ENCODE measurements at places on chromosomes 1 and 21. TPM values are rescaled to one million over a fixed set of nuclear protein-coding genes. Genes with fewer than 3 reads are reported as not detected.
A peak's percentile ranks its signal among the peaks of the same experiment; 100 is the strongest.

DNA sequence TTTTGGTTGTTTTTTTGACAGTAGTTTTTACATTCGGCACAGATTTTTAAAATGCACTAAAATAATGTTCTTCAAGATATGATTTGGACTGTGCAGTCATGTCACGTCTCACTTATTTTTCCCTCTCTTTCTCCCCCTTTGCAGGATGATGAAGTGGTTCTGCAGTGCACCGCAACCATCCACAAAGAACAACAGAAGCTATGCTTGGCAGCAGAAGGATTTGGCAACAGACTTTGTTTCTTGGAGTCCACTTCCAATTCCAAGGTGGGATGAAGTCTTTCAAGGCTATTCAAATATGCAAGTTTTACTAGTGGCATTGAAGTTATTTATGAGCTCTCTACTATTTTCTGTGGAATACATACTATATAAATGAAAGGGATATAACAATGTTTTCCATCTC lies 228.4 kb downstream of the RYR2 start:
- H3K36me3 ChIP-seq = no peaks in the 10 kb centered on the region
- H3K4me1 ChIP-seq = no peaks in the 10 kb centered on the region
- no peaks in the 10 kb centered on the region for H3K27me3 ChIP-seq
- no peak overlapping the region for H3K27ac ChIP-seq

DNA sequence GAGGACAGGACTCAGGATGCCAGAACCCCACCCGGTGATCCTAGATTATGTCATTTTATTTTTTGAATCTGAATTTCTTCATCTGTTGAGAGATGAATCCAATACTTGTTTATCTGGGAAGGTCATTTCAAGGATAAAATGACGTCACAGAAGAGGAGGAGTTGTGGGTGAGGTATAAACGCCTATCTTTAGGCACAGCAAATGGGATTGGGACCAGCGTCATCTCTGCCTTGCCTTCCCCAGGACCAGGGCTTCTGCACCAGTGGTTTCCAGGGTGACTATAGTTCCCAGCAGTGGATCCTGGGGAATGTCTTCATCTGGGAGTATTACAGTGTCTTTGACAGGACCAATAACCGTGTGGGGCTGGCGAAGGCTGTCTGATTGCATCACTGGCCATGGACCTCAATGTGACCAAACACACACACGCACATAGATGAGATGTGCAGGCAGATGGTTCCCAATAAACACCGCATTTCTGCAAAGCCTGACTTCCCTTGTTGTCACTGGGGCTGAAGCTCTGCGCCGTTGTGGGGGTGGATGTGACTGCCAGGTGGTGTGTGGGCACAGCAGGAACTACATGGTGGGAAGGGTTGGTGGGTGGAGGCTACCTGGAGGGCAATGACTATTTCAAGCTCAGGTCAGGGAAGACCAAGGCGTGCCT lies 28.1 kb downstream of the KCNA10 start:
- H3K4me1 ChIP-seq = peaks cover 10% of the 10 kb centered on the region
- no peak for DNase-seq
- H3K27ac ChIP-seq = no peak overlapping the region
- no peak overlapping the region for H3K4me3 ChIP-seq

GRCh38 chr1:178060789-178061556 lies 32.9 kb upstream of the RASAL2 start:
- DNase-seq = peak; percentile 63
- no peaks in the 10 kb centered on the region for H3K27me3 ChIP-seq
- H3K36me3 ChIP-seq = no peaks in the 10 kb centered on the region
- H3K27ac ChIP-seq = no peak overlapping the region
- peaks cover 26% of the 10 kb centered on the region for H3K4me1 ChIP-seq

- peaks cover 3% of the 10 kb centered on the region for H3K27me3 ChIP-seq
- H3K36me3 ChIP-seq = no peaks in the 10 kb centered on the region
- H3K4me1 ChIP-seq = no peaks in the 10 kb centered on the region
- no peak overlapping the region for H3K27ac ChIP-seq
- H3K4me3 ChIP-seq = no peak overlapping the region
Measured at GRCh38 chr1:240693036-240693435, 81.1 kb upstream of the GREM2 start.

- no peak overlapping the region for H3K27ac ChIP-seq
- peaks cover 11% of the 10 kb centered on the region for H3K4me1 ChIP-seq
- DNase-seq = no peak
- H3K36me3 ChIP-seq = peaks cover 6% of the 10 kb centered on the region
- H3K27me3 ChIP-seq = no peaks in the 10 kb centered on the region
Measured at GRCh38 chr21:42703136-42703908, 49.9 kb downstream of the PDE9A start.

IL22RA1 gene
- total RNA-seq = 0.24 TPM

DPT gene
- not detected for total RNA-seq

GRCh38 chr1:230464671-230465070 lies 38.5 kb upstream of the PGBD5 start:
- no peaks in the 10 kb centered on the region for H3K4me1 ChIP-seq
- no peak overlapping the region for H3K4me3 ChIP-seq
- peaks cover 27% of the 10 kb centered on the region for H3K27me3 ChIP-seq
- no peak overlapping the region for H3K27ac ChIP-seq
- H3K36me3 ChIP-seq = no peaks in the 10 kb centered on the region

NRDC gene
- total RNA-seq = 1,009 TPM

DNA sequence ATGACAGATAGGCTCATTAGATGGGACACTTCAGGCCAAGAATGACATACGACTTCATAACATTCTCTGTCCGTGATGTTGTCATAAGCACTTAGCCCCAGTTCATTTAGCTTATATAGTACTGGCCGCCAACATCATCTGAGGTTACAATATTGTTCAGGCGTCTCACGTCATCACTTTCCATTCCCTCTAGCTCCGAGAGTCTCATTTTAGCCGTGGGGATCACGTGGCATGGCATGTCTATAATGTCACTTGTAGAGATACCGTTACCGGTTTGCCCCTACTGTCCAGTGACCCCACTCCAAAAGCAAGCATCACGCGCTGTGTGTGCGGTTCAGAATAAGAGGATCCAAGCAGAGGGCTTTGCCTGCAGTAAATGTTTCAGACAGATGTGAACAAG lies 34.6 kb upstream of the HEATR1 start:
- H3K27me3 ChIP-seq = no peaks in the 10 kb centered on the region
- DNase-seq = no peak
- no peak overlapping the region for H3K27ac ChIP-seq
- H3K4me3 ChIP-seq = no peak overlapping the region

DNA sequence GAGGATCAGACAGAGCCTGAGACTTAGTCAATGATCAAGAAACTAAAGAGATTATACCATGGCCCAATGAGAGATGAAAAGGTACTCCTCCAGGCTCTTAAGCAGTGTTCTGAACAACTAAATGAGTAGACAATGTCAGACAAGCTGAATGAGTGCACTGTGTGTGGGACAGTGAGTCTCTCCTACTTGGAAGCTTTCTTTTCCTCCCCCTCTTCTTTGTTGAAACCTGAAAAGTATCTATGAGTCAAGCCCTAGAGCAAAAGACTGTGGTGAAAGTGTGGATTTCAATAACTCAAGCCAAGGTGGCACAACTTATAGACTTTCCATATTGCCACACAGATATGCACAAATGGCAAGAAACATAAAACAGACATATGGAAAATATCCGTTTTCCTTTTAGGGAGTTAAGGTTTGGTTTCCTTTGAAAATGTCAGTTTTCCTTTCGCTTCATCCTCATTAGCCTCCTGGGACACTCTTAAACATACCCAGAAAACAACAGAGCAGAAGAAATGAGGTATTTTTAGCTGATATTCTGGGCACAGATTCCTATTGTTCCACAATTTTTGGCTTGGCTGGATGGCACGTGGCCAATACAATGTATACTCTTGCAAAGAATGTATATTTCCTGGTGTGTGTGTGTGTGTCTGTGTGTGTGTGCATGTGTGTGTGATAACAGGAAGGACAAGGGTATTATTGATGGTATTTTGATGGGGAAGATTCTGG lies 96.6 kb downstream of the LMX1A start:
- H3K4me3 ChIP-seq = no peak overlapping the region
- no peak for DNase-seq
- no peak overlapping the region for H3K27ac ChIP-seq
- H3K36me3 ChIP-seq = no peaks in the 10 kb centered on the region
- H3K27me3 ChIP-seq = no peaks in the 10 kb centered on the region
